Kidney (tissue), 22 donors: ENCODE measurements at places on chromosomes 13 and 19.

GRCh38 chr19:10981252-10981895 lies 20.5 kb downstream of the SMARCA4 start:
- no peak overlapping the region for H3K4me3 ChIP-seq
- H3K36me3 ChIP-seq = peaks cover 2% of the 10 kb centered on the region
- no peak for DNase-seq
- peaks cover 32% of the 10 kb centered on the region for H3K4me1 ChIP-seq
- no peaks in the 10 kb centered on the region for H3K27me3 ChIP-seq

- DNase-seq = no peak
- no peak overlapping the region for H3K4me3 ChIP-seq
- H3K27ac ChIP-seq = no peak overlapping the region
- H3K36me3 ChIP-seq = no peaks in the 10 kb centered on the region
- H3K4me1 ChIP-seq = no peaks in the 10 kb centered on the region
These were observed 929.1 kb downstream of the PCDH9 start for GRCh38 chr13:66301006-66301405.

DNA sequence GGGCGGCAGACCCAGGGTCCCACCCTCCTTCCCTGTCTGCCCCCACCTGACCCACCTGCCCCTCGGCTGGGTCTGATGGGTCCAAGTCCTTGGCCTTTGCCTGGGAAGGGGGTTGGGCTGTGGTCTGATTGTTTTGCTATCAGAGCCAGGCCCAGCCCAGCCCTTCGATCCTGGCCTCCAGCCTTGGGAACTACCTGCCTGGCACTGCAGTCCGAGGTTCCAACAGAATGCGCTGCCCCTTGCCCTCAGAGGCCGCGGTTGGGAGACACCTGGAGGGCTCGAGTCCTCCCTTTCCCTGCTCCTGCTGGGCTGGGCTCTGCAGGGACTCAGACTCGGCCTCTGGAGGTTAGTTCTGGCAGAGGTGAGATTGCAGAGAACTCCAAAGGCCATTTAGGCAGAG lies 1.6 kb downstream of the CCL25 start:
- H3K4me1 ChIP-seq = no peaks in the 10 kb centered on the region
- H3K27me3 ChIP-seq = no peaks in the 10 kb centered on the region
- H3K27ac ChIP-seq = no peak overlapping the region
- H3K36me3 ChIP-seq = no peaks in the 10 kb centered on the region

GRCh38 chr19:927351-927779 lies 1.5 kb downstream of the ARID3A start:
- H3K27me3 ChIP-seq = no peaks in the 10 kb centered on the region
- peak overlapping the region; percentile 67 for H3K27ac ChIP-seq
- H3K4me1 ChIP-seq = peaks cover 10% of the 10 kb centered on the region
- no peak overlapping the region for H3K4me3 ChIP-seq
- DNase-seq = no peak
- H3K36me3 ChIP-seq = no peaks in the 10 kb centered on the region

GRCh38 chr13:68428292-68428691 lies 1198.2 kb upstream of the PCDH9 start:
- H3K4me3 ChIP-seq = no peak overlapping the region
- H3K36me3 ChIP-seq = no peaks in the 10 kb centered on the region
- no peak for DNase-seq
- no peak overlapping the region for H3K27ac ChIP-seq
- no peaks in the 10 kb centered on the region for H3K27me3 ChIP-seq

GRCh38 chr19:46450737-46451136 lies 20.6 kb downstream of the PNMA8A start:
- no peaks in the 10 kb centered on the region for H3K27me3 ChIP-seq
- no peak overlapping the region for H3K27ac ChIP-seq
- no peak for DNase-seq
- H3K36me3 ChIP-seq = no peaks in the 10 kb centered on the region

- peaks cover 14% of the 10 kb centered on the region for H3K4me1 ChIP-seq
- DNase-seq = no peak
- H3K27ac ChIP-seq = no peak overlapping the region
These were observed 4.0 kb downstream of the SCAF1 start for GRCh38 chr19:49645995-49646394.

- no peak overlapping the region for H3K27ac ChIP-seq
- H3K4me1 ChIP-seq = no peaks in the 10 kb centered on the region
- H3K4me3 ChIP-seq = no peak overlapping the region
- no peaks in the 10 kb centered on the region for H3K27me3 ChIP-seq
These were observed 19.0 kb upstream of the ATP8A2 start for GRCh38 chr13:25352806-25353205.

DNA sequence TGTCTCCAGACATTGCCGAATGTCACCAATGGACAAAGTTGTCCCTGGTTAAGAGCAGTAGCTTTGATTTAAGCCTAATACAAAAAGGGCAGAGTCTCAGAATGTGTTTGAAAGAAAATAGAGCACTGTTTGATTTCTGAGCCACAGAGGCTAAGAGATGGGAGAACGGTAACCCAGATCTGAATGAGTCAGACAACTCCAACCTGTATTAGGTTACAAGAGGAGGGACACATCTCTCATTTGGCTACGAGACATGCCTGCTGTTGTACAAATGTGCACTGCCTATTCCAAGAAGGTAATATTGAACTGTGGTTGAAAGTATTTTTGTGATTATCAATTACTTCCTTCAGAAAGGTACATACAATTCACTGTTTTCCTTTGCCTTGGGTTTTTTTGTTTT lies 4.9 kb upstream of the HSPH1 start:
- no peaks in the 10 kb centered on the region for H3K36me3 ChIP-seq
- no peak overlapping the region for H3K27ac ChIP-seq
- no peak overlapping the region for H3K4me3 ChIP-seq
- H3K27me3 ChIP-seq = no peaks in the 10 kb centered on the region
- no peaks in the 10 kb centered on the region for H3K4me1 ChIP-seq
- no peak for DNase-seq

- H3K4me3 ChIP-seq = no peak overlapping the region
- no peaks in the 10 kb centered on the region for H3K4me1 ChIP-seq
- no peaks in the 10 kb centered on the region for H3K27me3 ChIP-seq
- DNase-seq = no peak
These were observed 21.5 kb upstream of the OXGR1 start for GRCh38 chr13:97015661-97016350.

DNA sequence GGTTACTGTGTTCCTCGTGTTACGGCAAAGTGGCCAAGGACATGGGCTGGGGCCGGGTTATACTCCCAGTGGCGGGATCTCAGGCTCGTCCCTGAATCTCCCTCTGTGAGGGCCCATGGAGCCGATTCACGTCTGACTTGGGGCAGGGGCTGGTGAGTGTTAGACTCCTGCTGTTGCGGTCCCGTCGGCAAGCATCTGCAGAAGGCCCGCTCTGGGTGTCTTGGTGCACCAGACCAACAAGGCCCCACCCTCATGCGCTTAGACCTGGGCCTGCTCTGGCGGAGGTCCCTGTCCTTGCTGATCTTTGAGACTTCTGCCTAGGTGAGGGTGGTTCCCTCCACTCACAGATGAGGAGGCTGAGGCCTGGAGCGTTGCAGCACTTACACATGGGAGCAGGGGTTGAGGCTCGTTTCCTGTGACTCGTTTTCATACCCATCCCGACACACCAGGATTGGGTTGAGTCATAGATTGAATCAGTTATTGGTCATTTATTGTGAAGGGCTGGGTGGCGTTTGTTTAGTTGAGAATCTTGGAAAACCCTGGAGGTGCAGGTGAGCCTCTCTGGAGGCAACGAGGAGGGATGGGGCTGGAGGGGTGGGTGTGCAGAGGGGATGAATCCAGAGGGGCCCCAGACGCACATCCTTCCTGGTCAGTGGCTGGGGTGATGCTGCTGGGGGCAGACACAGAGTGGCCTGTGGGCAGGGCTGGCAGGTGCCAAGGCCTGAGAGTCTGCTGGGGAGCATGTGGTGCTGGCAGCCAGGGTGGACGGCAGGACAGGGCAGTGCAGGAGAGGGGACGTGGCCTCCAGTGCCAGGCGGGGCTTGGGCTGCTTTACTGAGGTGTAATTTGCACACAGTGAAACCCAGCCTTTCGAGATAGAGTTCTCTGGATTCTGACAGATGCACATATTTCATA lies 4.6 kb downstream of the EPN1 start:
- H3K4me1 ChIP-seq = peaks cover 64% of the 10 kb centered on the region
- H3K4me3 ChIP-seq = no peak overlapping the region
- H3K27me3 ChIP-seq = no peaks in the 10 kb centered on the region
- H3K36me3 ChIP-seq = peaks cover 17% of the 10 kb centered on the region
- peak; percentile 70 for DNase-seq

DNA sequence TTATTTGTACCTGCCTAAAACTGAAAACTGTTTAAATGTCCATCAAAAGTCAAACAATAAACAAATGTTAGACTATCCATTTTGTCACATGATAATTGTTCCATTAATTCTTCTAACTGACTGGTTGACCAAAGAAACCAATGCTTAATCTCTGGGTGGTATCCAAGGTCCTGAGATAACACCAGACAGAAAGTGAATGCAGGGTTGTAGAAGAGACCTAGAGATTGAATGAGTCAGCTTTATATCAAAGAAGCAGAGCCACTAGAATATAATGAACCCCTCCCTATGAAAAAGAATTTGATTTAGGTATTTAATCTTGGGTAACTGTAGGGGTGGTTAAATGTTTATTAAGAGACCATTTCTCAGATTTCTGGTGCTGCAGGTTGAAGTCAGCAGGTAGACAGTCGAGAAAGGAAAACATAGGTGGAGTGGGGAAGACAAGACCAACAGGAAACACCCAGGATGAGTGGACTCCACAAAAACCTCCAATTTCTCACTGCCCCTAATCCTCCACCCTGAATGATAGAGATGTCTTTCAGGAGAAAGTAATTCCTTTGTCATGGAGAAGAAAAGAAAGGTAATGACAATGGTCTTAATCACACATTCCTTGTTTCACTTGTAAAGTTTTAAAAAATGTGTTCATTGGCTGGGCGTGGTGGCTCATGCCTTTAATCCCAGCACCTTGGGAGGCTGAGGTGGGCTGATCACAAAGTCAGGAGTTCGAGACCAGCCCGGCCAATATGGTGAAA lies 536.4 kb downstream of the IRS2 start:
- no peak overlapping the region for H3K4me3 ChIP-seq
- no peak for DNase-seq
- no peaks in the 10 kb centered on the region for H3K36me3 ChIP-seq

- DNase-seq = no peak
- no peak overlapping the region for H3K27ac ChIP-seq
- no peaks in the 10 kb centered on the region for H3K4me1 ChIP-seq
- H3K36me3 ChIP-seq = no peaks in the 10 kb centered on the region
- no peak overlapping the region for H3K4me3 ChIP-seq
- H3K27me3 ChIP-seq = no peaks in the 10 kb centered on the region
These were observed 186.8 kb downstream of the NUFIP1 start for GRCh38 chr13:44802491-44802890.

GRCh38 chr19:23440207-23440606 lies 44.9 kb upstream of the ZNF91 start:
- no peak overlapping the region for H3K27ac ChIP-seq
- no peaks in the 10 kb centered on the region for H3K27me3 ChIP-seq
- no peak overlapping the region for H3K4me3 ChIP-seq
- no peaks in the 10 kb centered on the region for H3K4me1 ChIP-seq
- H3K36me3 ChIP-seq = no peaks in the 10 kb centered on the region

- no peak for DNase-seq
- no peaks in the 10 kb centered on the region for H3K27me3 ChIP-seq
- H3K27ac ChIP-seq = no peak overlapping the region
- H3K4me3 ChIP-seq = no peak overlapping the region
- H3K36me3 ChIP-seq = no peaks in the 10 kb centered on the region
- no peaks in the 10 kb centered on the region for H3K4me1 ChIP-seq
These were observed 1100.7 kb upstream of the MIR17HG start for GRCh38 chr13:90246687-90247345.

GRCh38 chr13:108220041-108220440 lies 1.8 kb downstream of the ABHD13 start:
- H3K36me3 ChIP-seq = no peaks in the 10 kb centered on the region
- DNase-seq = no peak
- no peak overlapping the region for H3K4me3 ChIP-seq
- H3K27ac ChIP-seq = no peak overlapping the region
- H3K27me3 ChIP-seq = no peaks in the 10 kb centered on the region
- H3K4me1 ChIP-seq = peaks cover 7% of the 10 kb centered on the region

GRCh38 chr19:10624585-10624984 lies 768 bp upstream of the SLC44A2 start:
- H3K4me3 ChIP-seq = peak overlapping the region; percentile 72
- DNase-seq = no peak
- H3K4me1 ChIP-seq = no peaks in the 10 kb centered on the region
- H3K36me3 ChIP-seq = peaks cover 7% of the 10 kb centered on the region

GRCh38 chr13:32471187-32471922 lies 43.4 kb upstream of the N4BP2L1 start:
- H3K36me3 ChIP-seq = no peaks in the 10 kb centered on the region
- H3K4me3 ChIP-seq = no peak overlapping the region
- peak; percentile 77 for DNase-seq
- no peak overlapping the region for H3K27ac ChIP-seq
- H3K27me3 ChIP-seq = no peaks in the 10 kb centered on the region

GRCh38 chr13:99542788-99543406 lies 41.6 kb downstream of the TM9SF2 start:
- no peaks in the 10 kb centered on the region for H3K27me3 ChIP-seq
- H3K4me1 ChIP-seq = no peaks in the 10 kb centered on the region
- no peak overlapping the region for H3K4me3 ChIP-seq
- DNase-seq = no peak
- peaks cover 36% of the 10 kb centered on the region for H3K36me3 ChIP-seq

DNA sequence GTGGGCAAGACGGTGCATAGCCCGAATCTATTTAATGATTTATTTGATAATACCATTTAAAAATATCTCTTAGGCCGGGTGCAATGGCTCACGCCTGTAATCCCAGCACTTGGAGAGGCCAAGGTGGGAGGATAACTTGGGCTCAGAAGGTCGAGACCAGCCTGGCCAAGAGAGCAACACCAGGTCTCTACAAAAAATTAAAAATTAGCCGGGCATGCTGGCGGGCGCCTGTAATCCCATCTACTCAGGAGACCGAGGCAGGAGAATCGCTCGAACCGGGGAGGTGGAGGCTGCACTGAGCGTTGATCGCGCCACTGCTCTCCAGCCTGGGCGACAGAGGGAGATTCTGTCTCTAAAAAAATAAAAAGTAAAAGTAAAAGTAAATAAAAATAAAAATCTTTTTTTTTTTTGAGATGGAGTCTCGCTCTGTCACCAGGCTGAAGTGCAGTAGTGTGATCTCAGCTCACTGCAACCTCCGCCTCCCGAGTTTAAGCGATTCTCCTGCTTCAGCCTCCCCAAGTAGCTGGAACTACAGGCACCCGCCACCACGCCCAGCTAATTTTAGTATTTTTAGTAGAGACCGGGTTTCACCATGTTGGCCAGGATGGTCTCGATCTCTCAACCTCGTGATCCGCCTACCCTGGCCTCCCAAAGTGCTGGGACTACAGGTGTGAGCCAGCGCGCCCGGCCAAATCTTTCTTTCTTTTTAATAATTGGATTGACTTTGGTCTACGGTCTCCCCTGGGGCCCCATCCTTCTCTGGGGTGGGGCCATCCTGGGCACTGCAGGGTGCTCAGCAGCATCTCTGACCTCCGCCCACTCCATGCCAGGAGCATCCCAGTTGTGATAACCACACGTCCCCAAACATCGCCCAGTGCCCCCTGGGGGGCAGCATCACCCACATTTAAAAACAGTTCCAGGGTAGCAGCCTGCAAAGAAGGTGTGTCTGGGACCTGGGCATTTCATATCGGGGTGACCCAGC lies 90.7 kb downstream of the GNG7 start:
- H3K4me1 ChIP-seq = peaks cover 9% of the 10 kb centered on the region
- no peak for DNase-seq
- H3K36me3 ChIP-seq = no peaks in the 10 kb centered on the region
- H3K4me3 ChIP-seq = no peak overlapping the region
- no peak overlapping the region for H3K27ac ChIP-seq

GRCh38 chr19:4372165-4373012 lies 28.0 kb downstream of the SH3GL1 start:
- H3K27me3 ChIP-seq = no peaks in the 10 kb centered on the region
- H3K36me3 ChIP-seq = no peaks in the 10 kb centered on the region
- H3K27ac ChIP-seq = no peak overlapping the region
- H3K4me1 ChIP-seq = no peaks in the 10 kb centered on the region
- H3K4me3 ChIP-seq = no peak overlapping the region
- DNase-seq = peak; percentile 38
